ENCODE measurements at places on chromosomes 6 and 20.

GRCh38 chr6:15573384-15573783 lies 89.4 kb downstream of the DTNBP1 start:
- no peak for DNase-seq

- no peak for DNase-seq
These were observed 290.9 kb upstream of the TSHZ2 start for GRCh38 chr20:52681288-52681687.

GRCh38 chr6:71403422-71404134 lies 115.0 kb downstream of the OGFRL1 start:
- DNase-seq = no peak

- DNase-seq = no peak
These were observed 318.0 kb downstream of the DOK5 start for GRCh38 chr20:54793291-54793992.

DNA sequence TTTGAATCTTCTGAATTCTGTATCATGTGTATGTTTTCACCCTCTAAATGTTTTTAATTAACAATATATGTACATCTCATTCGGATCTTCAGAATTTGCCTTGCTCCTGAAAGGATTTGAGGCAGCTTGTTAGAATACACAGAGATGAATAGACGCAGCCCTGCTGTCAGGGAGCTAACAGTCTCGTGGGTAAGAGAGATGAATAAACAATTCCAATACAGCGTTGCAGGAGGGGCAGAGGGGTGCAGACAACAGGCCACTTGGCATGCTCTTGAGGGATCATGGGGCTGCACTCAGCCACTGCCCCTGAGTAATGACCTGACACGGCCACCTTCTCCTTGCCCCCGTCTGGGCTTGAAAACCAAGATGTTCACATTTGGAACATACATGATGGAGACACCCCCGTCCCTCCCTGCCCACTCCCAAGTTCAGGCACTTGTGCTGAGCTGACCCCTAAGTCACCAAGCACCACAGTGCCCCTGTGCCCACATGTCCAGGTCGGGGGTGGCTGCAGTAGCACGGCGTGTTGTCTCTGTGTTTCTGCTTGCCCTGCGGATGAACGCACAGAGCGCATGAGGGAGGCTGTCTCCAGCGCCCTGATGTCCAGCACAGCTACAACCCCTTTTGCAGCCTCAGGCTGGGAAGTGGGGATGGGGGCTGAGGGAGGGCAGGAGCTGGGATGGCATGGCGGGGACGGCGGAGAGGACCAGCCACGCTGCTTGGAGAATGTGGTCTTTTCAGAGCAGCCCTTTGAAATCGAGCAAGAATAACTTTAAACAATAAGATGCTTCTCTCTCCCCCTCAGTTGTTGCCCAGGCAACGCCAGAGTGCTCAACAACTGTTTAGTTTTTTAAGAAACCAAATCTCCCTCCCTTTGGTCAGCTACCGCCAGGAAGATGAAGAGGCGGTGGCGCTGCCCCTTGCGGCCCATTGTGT lies 33.0 kb upstream of the CDH22 start:
- DNase-seq = no peak

DNA sequence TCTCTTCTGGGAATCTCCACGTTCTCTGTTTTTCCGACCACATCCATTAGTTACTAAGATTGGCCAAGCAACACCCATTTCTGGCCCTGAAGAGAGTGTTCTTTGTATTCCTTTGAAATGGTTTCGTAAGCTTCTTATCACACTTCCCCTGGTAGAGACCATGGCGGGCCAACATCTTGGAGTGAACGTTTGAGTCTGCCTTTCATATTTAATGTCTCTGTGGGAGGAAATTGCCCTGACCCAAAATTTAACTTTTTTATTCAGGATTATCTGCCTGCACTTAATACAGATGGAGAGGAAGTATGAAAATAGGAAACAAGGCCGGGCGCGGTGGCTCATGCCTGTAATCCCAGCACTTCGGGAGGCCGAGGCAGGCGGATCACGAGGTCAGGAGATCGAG lies 177.0 kb upstream of the SNX9 start:
- DNase-seq = no peak

- DNase-seq = no peak
These were observed 88.1 kb downstream of the SYNJ2 start for GRCh38 chr6:158069800-158070195.

- no peak for DNase-seq
These were observed 174.9 kb upstream of the THBS2 start for GRCh38 chr6:169428532-169428931.

GRCh38 chr20:3380228-3381070 lies 27.0 kb downstream of the DNAAF9 start:
- no peak for DNase-seq

- DNase-seq = no peak
These were observed 38.9 kb upstream of the SLC4A11 start for GRCh38 chr20:3277686-3278465.

DNA sequence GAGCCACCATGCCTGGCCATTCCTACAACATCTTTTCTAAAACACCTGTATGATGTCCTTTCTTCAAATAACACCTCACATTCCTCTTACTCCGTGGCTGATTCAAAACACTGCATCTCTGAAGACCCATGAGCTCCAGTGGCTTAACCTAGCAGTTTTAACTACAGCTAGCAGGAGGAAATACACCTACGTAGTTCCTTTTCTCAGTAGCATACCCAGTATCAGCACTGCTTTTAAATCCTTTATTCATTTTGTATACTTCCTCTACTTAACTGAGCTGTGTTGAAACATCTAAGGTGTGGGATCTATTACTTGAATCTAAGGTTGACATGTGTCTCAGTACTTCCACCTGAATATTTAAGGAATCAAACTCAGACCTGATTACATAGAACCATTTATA lies 113.6 kb upstream of the CCDC28A start:
- no peak for DNase-seq

DNA sequence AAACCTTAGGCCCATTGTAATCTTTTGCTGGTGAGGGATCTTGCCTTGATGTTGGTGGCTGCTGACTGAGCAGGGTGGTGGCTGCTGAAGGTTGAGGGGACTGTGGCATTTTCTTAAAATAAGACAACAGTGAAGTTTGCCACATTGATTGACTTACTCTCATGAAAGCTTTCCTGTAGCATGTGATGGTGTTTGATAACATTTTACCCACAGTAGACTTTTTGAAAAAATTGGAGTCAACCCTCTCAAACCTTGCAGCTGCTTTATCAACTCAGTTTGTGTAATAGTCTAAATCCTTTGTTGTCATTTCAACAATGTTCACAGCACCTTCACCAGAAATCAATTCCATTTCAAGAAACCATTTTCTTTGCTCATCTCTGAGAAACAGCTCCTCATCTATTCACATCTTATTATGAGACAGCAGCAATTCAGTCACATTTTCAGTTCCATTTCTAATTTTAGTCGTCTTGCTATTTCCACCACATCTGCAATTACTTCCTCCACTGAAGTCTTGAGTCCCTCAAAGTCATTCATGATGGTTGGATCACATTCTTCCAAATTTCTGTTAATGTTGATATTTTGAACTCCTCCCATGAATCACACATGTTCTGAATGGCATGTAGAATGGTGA lies 37.2 kb downstream of the CST9L start:
- DNase-seq = no peak

DNA sequence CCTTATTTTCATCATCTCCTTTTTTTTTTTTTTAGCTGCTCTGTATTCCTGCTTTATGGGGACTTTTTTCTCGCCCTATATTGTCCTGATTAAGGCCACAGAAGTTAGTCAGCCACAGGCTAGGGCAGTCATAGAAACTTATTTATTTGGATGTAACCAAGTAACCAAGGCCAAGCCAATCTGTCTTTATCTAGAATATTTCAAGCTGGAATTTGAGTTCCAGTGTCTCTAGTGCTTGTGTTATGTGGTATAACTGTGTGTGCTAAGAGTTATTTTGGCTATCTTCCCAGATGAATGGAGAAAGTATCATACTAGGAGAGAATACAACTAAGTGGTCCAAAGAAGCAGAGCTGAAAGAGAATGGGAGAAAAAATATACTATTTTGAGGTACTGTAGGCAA lies 751.5 kb downstream of the CBLN4 start:
- no peak for DNase-seq

- no peak for DNase-seq
These were observed 26.5 kb downstream of the PLCG1 start for GRCh38 chr20:41163821-41164220.

DNA sequence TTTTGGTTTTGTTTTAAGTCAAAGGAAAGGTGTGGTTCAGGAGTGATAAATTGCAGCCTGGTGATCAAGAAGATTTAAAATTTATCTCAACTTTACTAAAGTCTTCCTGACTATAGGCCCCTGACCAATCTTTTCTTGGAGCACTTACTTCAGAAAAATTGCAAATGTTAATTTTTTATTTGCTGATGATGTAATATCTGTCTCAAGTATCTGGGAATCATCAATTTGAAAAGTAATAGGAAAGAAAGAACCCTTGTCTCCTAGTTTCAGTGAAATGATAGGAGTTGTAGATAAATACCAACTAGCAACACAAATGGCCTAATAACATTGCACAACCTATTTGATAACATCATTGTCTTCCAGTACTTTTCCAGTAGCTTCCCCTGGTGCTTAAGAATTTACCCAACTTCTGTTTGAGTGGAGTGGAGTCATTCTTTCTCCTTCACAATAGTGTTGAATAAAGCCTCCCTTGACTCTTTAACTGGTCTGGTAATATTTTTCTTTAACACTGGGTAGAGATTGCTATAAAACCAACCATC lies 648.3 kb upstream of the ADGRB3 start:
- DNase-seq = no peak
